GM04504 (cell line): ENCODE measurements at places on chromosomes 4 and X.

GRCh38 chr4:122705547-122706117 is 26.9 kb upstream of the BBS12 start:
- DNase-seq = no peak

DNA sequence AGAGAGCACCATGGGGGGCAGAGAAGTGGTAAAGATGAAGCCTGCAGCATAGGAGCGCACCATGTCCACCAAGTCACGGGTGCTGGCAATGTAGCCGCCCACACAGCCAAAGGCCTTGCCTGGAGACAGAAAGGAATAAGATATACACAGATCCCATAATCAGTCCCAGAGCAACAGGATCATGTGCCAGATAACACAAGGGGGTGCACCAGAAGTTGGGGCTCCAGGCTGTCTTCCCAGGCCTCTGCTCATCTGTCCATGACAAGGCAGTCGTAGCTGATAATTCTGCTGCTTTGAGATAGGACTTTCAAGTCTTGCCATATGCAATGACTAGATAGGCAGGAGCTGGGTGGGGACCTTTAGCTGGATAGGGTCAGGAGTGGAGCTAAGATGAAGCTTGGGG is 14.7 kb downstream of the APEX2 start:
- no peak for DNase-seq

DNA sequence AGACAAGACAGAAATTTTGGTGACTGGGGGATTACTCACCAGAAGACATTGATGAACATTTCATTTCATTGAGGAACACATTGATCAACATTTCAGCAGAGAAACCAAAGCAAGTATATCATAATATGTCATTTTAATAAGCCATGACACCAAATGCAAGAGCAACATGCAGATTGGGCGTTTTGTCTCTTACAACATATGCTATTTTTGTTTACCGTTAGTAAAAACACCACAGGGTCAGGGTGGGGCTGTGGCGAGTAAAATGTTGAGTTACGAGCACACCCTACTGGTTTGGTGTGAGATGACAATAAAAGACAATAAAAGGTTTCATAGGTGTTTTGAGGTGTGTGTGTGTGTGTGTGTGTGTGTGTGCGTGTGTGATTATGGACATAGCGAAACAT is 294.5 kb downstream of the PDGFC start:
- peak; percentile 57 for DNase-seq

- DNase-seq = no peak
Observed at GRCh38 chr4:53618321-53618720, 27.0 kb upstream of the LNX1 start.

DNA sequence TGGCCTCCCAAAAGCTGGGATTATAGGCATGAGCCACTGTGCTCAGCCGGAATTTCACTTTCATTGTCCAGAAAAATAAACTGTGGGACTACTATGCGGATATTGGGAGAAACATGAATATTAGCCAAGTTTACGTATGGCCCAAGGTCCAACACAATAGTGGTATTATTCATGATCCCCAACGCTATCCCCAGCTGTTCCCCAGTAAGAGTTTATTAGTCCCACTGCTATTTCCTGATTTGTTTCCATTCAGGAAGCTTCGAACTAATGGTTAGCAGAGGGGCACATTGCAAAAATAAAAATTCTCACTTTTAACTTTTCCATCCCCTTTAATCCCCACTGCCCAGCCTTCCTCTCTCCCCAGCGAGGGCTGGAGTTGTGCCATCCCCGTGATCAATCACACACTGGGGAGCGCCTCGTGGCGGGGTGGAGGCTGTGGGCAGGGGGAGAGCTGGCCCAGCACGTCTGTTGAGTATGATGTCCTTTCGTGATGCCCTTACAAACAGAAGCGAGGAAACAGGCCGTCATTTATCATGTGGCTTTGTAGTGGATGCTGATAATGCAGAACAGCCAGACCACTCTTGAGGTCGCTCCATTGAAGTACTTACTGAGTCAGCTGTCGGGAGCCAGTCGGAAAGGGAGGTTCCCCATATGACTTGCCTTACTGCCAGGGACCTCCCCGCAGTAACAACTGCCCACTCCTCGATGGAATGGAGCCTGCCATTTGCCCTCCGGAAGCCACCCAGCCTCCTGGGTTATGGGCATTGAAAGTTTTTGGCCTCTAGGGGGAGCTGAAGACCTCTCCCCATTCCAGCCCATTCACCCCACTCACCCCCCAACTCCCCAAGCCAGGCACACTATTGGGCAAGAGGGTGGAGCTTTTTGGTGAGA is 117.0 kb downstream of the KDR start:
- no peak for DNase-seq

DNA sequence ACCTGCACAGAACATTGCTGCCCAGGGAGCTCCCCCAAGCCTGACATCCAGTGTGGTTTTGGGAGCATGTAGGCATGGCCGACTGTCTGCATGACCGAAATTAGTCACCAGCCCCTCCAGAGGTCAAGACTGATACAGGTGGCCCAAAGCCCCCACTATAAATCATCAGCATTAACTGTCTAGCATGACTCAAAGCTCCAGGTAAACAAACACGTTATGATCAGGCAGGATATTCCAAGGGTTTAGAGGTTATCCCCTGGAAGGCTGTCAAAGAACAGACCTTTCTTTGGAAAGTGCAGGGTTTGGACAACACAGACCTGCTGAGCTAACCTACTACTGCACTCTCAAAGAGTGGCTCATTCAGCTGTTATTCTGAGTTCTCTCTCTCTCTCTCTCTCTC is 2.1 kb upstream of the FAM9A start:
- no peak for DNase-seq

- no peak for DNase-seq
Observed at GRCh38 chr4:182877326-182877883, 39.8 kb downstream of the DCTD start.

- DNase-seq = no peak
Observed at GRCh38 chrX:109472939-109473735, 8.7 kb downstream of the GUCY2F start.

DNA sequence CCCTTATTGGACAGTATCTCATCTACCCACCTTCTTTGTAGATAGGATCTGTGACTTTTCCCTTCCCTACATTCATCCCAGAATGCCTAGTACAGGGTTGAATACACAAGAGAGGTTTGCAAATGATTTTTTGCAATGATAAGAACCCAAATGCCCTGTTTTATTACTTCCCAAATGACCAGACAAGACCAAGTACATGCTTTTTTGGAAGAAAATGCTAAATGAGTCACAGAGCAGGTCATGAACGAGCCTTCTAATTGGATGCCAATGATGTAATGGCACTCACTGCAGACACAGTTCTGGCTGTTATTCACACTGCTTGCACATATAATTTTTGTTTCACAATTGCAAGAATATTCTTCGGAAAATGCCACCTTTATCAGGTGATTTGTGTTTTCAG is 17.8 kb upstream of the GABRQ start:
- DNase-seq = no peak

- DNase-seq = no peak
Observed at GRCh38 chrX:133604801-133605200, 189.5 kb upstream of the GPC4 start.

- no peak for DNase-seq
Observed at GRCh38 chr4:101527188-101527587, 179.9 kb upstream of the PPP3CA start.

DNA sequence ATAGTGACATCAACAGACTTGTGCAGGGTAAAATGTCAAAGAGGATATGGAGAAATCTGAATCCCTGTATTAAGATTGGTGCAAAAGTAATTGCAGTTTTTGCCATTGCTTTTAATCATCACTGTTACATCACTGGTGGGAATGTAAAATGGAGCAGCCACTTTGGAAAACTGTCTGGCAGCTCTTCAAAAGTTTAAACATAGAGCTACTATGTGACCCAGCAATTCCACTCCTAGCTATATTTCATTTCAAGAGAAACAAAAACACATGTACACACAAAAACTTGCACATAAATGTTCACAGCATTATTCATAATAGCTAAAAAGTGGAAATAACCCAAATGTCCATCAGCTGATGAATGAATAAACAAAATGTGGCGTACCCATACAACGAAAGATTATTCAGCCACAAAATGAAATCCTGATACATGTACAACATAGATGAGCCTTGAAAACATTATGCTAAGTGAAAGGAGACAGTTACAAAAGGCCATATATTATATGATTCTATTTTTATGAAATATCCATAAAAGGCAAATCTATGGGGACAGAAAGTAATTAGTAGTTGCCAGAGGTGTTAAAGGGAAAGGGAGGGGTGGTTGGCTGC is 106.4 kb downstream of the AMELX start:
- no peak for DNase-seq

- DNase-seq = no peak
Observed at GRCh38 chr4:40886931-40887763, 137.4 kb downstream of the NSUN7 start.

- DNase-seq = no peak
Observed at GRCh38 chrX:70262952-70263567, 3.1 kb upstream of the P2RY4 start.

DNA sequence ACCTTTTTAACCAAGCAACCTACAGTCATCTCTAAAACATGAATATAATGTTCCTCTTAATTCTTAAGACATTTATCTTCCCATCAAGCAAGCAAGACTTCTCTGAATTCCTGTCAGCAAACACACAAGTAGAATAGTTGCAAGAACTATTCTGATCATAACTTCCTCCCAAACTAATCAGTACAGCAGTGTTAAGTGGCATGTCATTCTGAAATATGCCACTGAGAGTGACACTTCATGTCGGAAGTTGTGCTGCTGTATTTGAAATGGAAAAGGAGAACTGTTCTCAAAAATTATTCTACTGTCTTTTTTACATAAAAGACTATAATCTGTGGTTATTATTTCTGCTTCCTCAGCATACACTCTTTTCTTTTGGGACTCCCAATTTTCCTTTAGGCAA is 546.6 kb downstream of the PCDH18 start:
- no peak for DNase-seq

DNA sequence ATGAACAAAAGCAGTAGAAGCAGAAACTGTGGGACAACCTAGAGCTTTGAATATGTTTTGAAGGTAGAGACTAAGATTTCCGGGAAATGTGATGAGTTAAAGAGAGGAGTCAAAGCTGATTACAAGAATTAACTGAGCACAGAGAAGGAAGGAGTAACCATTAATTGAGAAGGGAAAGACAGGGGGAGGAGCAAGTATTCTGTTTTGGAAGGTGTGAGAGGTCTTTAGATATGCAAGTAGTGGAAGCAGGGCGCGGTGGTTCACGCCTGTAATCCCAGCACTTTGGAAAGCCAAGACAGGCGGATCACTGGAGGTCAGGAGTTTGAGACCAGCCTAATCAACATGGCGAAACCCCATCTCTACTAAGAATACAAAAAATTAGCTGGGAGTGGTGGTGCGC is 171.5 kb downstream of the FSTL5 start:
- DNase-seq = no peak

DNA sequence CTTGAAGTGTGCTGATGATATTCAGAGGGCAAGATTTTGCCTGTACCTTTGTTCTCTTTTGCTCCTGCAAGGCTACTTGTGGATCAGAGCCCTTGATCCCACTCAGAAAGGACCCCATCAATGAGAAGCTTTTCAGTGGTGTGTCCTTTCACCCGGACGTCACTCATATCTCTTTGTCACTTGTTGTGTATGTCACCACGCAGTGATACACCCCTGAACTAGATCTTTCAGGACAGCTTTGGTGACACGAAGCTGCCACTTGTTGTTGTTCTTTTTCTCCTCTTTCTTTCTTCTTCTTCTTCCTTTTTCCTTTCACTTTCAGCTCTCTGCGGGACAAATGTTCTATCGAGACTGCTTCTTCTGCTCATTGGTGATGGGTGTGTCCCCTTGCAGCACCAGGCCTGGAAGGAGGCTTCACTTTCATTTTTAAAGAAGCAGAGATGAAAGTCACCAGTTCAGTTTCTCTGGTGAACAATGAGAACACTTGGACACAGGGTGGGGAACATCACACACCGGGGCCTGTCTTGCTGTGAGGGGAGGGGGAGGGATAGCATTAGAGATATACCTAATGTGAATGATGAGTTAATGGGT is 83.6 kb downstream of the NBDY start:
- no peak for DNase-seq

DNA sequence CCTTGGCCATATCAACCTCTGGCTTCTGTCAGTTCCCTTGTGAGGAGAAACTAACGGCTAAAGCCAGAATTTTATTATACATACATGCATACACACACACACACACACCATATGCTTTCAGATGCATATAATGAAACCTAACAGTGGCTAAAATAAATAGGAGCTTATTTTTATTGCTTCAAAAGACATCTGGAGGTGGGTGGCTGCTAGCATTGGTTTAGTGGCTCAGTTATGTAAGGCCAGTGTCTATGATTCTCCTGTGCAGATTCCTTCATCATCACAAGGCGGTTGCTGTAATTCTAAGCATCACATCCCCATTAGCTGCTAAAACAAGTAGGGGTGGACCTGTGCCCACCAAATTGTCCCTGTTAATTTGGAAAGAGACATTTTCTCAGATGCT is 110.8 kb downstream of the MAPK10 start:
- DNase-seq = no peak

GRCh38 chr4:124854968-124855367 is 142.4 kb upstream of the ANKRD50 start:
- peak; percentile 7 for DNase-seq

- DNase-seq = peak; percentile 64
Observed at GRCh38 chr4:159069922-159070321, 33.0 kb upstream of the RAPGEF2 start.

GRCh38 chrX:119206203-119206602 is 29.9 kb upstream of the PGRMC1 start:
- no peak for DNase-seq

DNA sequence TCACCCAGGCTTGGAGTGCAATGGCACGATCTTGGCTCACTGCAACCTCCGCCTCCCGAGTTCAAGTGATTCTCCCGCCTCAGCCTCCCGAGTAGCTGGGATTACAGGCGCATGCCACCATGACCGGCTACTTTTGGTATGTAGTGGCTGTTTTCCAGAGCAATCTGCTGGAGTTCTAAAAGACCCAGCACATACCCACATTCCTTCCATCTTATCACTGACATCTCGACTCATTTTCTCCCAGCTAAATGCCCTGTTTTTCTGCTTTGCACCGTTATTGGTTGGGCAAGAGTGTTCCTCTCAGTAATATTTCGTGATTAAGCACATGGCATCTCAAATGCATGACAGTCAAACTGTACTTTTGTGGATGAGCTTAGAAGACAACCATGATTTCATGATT is 53.7 kb downstream of the PRKX start:
- DNase-seq = peak; percentile 8

DNA sequence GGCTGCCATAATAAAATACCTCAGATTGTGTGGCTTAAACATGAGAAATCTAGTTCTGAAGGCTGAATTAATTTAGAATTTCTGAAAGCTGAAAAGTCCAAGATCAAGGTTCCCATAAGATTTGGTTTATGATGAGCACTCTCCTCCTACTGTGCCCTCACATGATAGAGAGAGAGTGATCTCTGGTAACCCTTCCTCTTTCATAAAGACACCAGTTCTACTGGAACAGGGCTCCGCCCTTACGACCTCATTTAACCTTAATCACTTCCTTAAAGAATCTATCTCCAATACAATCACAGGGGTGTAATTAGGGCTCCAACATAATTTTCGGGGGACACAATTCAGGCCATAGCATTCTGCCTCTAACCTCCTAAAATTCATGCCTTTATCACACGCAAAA is 194.0 kb upstream of the MAB21L2 start:
- no peak for DNase-seq

GRCh38 chrX:47133493-47133892 is 11.0 kb downstream of the NDUFB11 start:
- no peak for DNase-seq

GRCh38 chrX:45803383-45803921 is 602.8 kb upstream of the DIPK2B start:
- peak; percentile 82 for DNase-seq
